ENCODE measurements at places on chromosomes 5 and 9. TPM values are rescaled to one million over a fixed set of nuclear protein-coding genes. Genes with fewer than 3 reads are reported as not detected.

The FAM81B gene
- not detected for polyA plus RNA-seq

The TMEFF1 gene
- not detected for polyA plus RNA-seq

The KIF24 gene
- 0.19 TPM for polyA plus RNA-seq

The P4HA2 gene
- 44.3 TPM for polyA plus RNA-seq

The CLINT1 gene
- 13.0 TPM for polyA plus RNA-seq

The TAF11L10 gene
- not detected for polyA plus RNA-seq

The SURF2 gene
- 41.1 TPM for polyA plus RNA-seq

The ARL14EPL gene
- polyA plus RNA-seq, result not detected

The KIF4B gene
- not detected for polyA plus RNA-seq

The ABCA1 gene
- polyA plus RNA-seq, result 2.1 TPM

The PCDHGC3 gene
- polyA plus RNA-seq, result 23.3 TPM

The CER1 gene
- not detected for polyA plus RNA-seq

The PCDHB15 gene
- 2.8 TPM for polyA plus RNA-seq

The FBP1 gene
- polyA plus RNA-seq, result 1.3 TPM

The ACTBL2 gene
- not detected for polyA plus RNA-seq

The QRFP gene
- polyA plus RNA-seq, result not detected

The SPACA9 gene
- 4.6 TPM for polyA plus RNA-seq

The SPATA31E1 gene
- not detected for polyA plus RNA-seq

The DOCK8 gene
- 1.2 TPM for polyA plus RNA-seq

Measured in heart left ventricle (tissue), 16 donors.